ENCODE measurements at places on chromosomes 5 and 9. TPM values are rescaled to one million over a fixed set of nuclear protein-coding genes. Genes with fewer than 3 reads are reported as not detected.

DNA sequence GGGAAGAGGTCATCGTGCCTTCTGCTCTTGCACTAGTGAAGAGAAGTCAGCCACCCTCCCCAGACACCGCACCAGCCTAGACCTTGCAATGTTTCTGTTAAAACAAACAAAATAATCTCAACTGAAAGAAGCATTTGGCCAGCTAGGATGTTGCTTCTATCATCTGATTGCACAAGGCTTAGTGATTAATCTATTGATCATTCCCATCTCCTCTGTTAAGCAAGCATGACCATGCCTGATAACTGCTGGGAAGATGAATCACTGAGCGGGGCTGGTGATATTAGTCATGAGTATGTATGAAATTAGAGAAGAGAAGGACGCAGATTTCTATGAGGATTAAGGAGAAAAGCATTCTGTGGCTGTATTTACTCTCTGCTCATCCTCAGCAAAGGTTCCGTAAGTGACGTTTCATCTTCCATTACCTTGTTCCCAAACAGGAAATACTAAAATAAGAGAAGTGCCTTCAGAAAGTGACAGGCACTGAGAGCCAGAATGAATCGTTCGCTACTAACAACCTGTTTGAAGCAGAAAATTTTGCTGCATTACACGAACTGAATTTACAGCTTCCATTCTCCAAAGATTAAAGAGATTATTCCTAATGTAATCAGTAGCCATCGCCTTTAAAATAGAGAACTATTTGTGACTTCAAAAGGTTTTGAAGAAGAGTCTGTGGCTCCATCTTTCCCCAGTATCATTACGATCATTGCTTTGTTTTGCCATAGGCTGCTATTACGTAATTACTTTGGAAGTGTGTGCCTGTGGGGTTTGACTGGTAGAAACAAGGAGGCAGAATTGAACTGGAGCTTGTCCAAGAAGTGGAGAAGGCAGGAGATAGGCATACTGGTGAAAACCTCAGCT lies 219.1 kb downstream of the MED10 start:
- DNase-seq, result no peak

DNA sequence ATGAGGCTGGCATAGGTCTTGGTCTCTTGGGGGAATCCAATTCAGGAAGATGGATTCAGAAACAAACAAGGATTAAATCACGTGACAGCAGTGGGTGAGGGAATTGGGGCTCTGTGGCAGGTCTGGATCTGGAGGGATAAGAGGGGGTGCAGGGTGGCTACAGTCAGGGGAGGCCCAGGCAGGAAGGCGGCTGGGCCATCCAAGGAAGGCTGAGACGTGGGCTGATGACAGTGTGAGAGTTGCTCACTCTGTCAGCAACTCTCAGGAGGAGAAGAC lies 65.8 kb upstream of the COL5A1 start:
- no peak for DNase-seq

The C9orf152 gene
- 1.7 TPM for total RNA-seq

DNA sequence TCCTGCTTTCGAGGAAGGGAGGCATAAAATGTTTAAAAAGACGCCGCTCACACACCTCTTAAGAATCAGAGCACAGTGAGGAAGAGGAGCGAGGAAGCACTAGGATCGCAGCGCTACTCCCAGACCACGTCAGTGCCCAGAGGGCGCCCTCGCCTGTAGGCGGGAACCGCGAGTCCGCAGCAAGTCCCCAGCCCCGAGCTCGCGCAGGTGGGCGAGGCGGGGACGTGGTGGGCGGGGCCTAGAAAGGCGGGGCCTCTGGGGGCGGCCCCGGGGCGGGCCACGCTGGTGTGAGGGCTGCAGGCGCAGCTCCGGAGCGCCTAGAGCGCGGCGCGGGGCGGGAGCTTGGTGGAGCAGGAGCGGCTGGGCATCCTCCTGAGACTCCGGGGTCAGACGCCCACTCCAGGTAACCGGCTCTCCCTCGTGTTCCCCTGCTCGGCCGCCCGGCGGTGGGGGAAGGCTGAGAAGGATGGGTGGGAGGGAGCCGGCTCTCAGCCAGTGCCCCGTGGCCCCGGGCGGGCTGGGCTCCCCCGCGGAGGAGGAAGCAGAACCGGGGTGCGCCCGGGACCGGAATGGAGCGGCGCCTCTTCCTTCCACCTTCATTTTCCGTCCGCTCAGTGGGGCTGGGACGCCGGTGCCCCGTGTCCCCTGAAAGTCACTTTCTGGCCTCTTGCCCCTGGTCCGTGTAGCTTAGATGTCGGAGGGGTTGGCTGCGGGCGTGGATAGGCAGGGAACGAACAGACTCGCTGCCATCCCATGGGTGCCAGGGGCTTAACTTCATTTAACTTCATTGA lies at the start of gene GCNT1:
Gene GCNT1, plus strand, starts transcription at position 280 of the 791 bp plus-strand sequence. CDS start 43,200 bp downstream, outside the sequence.
- peak; percentile 95 for DNase-seq

GRCh38 chr9:76330034-76330433 lies 64.2 kb downstream of the RFK start:
- no peak for DNase-seq

The GRIN3A gene
- not detected for total RNA-seq

The TRIM14 gene
- total RNA-seq, result 54.0 TPM

The MARCHF3 gene
- 16.1 TPM for total RNA-seq

DNA sequence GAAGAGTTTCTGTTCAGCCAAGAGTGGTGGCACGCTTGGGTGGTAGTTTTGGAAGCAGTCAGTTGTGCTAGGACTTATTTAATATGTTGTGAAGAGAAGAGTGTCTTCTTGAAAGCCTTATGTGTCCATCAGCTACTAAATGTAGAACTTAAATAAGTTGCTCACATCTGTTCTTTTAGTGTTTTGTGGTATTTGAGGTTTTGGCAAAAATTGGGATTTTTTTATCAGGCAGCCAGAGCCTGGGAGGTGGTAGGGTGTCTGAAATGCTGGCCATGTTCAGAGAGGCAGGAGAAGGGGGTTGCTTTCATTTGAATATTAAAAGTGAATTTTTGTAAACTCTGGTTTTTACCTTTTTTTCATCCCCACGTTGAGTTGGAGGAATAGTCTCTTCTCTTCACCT lies 24.2 kb upstream of the ZBTB34 start:
- DNase-seq, result no peak

- no peak for DNase-seq
Observed at GRCh38 chr5:168578538-168579487, at the start of gene PANK3. PANK3 (minus strand) TSS chr5:168579368; CDS start chr5:168579283, 85 bp downstream.

DNA sequence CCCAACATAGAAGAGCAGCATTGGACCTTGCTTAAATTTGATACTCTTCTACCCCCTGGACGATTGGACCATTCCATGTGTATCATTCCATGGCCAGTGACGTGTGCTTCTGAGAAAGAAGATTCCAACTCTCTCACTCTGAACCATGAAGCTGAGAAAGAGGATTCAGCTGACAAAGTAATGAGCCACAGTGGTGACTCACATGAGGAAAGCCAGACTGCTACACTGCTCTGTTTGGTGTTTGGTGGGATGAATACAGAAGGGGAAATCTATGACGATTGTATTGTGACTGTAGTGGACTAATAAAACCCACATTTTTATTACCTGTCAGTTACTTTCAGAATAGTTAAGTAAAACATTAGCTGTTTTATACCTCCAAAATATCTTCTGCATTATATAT lies 7.5 kb downstream of the HSPA5 start:
- no peak for DNase-seq

DNA sequence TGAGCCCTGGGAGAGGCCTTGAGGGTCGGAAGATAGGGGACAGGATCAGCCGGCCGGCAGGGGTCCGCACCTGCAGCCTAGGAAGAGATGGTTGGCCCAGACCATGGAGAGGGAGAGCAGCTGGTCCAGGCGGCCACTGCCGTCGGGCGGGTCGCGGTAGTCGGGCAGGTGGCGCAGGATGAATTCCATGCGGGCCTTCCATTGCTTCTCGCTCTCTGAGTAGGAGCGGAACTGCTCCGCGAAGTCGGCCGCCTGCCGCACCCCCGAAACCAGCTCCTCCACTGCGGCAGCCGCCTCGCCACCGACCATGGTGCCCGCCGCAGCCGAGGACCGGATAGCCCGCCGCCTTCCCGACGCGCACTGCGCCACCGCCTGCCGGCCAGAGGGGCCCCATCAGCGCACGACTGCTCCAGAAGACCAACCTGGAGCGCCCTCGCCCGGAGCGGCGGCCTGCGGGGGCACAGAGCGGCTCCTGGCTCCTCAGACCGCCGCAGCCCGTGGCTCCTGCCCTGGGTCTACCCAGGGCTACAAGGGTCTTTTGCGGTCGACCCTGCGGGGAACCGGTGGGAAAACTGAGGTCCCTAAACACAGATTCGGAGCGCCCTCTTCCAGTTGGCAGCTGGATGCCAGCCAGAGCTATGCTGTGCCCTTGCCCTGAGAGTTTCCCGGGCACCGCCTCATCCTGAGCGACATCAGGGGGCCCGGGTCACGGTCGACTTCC lies at the start of gene CDKN2AIPNL:
Gene CDKN2AIPNL, minus strand, starts transcription at position 336 of the 721 bp plus-strand sequence. Its CDS starts 27 bp downstream, at position 309.
- peak; percentile 98 for DNase-seq

- no peak for DNase-seq
Observed at GRCh38 chr5:178670351-178670885, 43.6 kb upstream of the CLK4 start.

DNA sequence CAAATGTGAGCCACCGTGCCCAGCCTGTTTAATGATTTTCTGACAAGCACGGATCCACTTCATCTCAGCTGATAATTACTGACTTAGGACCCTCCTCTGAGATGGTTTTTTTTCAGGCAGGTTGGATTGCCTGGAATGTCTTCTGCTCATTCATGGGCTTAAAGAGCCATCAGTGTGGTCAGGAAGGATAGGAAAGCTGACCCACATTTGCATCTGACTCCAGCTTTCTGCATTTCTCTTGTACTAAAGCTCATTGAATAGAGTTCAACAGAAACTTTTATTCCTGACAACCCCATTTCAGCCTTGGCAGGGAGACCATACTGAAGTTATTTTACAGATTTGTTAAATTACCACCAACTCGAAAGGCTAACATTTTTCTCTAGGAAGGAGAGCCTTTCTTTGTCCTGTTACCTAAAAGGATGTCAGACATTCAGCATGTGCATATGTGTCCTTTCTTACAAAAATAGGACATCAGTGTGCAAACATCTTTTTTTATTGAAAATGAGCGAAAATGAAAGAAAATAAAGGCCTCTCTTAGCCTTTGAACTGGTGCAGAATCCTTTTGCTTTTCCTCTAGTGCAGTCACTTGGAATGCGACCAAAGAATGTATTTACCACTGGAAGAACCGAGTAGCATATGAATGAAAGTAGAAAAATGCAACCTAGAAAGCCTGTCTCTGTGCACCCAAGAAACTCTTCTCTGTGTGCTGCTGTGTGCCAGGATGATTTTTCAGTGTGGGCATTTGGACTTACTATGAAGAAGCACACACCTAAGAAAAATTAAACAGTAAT lies 26.6 kb downstream of the ADCY2 start:
- DNase-seq, result no peak

The PCDHGA2 gene
- total RNA-seq, result not detected

GRCh38 chr9:86250123-86250522 lies 9.3 kb downstream of the C9orf153 start:
- no peak for DNase-seq

The ALDH1A1 gene
- 17.7 TPM for total RNA-seq

The C5orf58 gene
- total RNA-seq, result not detected

The SNCAIP gene
- not detected for total RNA-seq

The SPATA31E1 gene
- not detected for total RNA-seq

DNA sequence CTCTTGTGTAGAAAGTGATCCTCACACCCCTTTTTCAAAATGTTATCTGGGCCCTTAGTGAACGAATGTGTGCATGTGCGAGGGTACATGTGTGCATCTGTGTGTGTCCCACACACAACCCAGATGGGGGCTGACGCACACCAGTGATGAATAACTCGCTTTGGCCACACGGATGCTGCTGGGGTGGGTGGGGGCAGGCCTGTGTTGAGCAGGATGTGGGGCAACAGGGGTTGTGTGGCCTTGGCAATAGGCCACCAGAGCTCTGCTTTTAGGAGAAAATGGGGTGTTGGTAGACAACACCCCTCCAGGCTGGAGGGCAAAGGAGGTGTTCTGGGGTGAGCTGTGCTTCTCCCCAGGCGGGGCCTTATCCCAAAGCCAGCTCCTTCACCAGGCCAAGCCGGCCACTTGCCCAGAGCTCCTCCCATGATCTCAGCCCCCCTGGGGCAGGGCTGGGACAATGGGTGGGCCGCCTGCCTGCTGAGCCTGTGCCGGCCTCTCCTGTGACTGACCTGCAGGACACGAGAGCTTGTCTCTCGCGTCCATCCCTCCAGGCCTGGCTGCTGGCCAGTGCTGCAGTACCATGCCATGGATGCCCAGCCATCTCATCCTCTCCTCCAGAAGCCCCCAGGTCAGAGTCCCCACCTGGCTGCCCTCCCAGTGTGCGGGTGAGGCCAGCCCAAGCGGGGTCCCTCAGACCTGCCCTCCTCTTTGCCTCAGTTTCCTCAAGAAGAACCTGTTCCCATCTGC lies 1.7 kb downstream of the DBN1 start:
- no peak for DNase-seq

DNA sequence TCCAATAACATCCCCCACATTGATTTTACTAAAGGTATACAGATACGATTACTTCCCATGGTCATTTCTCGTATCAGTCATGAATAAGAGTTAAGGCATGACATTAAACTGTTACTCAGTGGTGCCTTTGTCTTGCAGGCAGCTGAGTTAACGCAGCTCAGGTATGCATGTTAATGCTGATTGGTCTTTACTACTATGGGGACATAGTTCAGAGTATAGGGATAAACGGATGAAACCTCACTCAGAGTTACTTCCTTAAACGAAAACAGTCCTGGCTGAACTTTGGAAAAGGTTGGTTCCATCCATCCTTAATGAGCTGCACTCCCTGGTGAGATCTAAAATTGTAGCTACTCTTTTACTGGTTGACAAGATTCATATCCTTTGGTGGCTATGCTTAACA lies 87.0 kb downstream of the ACTL7B start:
- no peak for DNase-seq

- DNase-seq, result peak; percentile 12
Observed at GRCh38 chr5:69331528-69332445, 814 bp downstream of the CCDC125 start.

The PIP5K1B gene
- total RNA-seq, result 8.6 TPM

DNA sequence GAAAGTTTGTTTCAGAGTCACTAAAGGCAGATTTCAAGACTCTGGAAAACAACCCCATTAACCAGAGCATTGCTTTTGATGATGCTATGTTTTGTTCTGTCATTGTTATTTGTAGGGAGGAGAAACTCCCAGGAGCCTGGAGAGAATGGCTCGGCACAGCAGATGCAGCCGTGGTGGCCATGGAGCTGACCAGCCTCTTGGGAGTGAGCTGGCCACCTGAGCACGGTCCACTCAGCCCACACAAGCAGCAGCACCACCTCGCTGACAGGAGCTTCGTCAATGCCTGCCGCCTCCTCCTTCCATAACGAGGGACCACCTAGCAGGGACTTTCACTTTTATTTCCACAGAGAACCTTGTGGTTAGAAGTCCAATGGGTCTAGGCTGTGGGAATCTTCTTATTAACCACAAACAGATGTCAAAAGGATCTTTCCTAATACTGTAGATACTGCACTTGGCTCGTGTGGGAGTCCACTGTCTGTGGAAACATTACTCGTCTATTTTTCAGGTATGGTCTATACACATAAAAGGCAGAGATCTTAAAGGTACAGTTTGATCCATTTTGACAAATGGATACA lies 21.0 kb upstream of the SMIM32 start:
- DNase-seq, result no peak

The ZNF608 gene
- 7.3 TPM for total RNA-seq
